ENCODE measurements at places on chromosomes 5 and 9. TPM values are rescaled to one million over a fixed set of nuclear protein-coding genes. Genes with fewer than 3 reads are reported as not detected.
A peak's percentile ranks its signal among the peaks of the same experiment; 100 is the strongest.

- no peak for DNase-seq
These were observed 33.8 kb downstream of the CAPSL start for GRCh38 chr5:35904443-35905132.

TXNDC15 gene
- total RNA-seq: 104 TPM

ECM2 gene
- not detected for total RNA-seq

- DNase-seq: no peak
These were observed 40.2 kb upstream of the DTWD2 start for GRCh38 chr5:119028575-119028974.

GRCh38 chr9:5263351-5264218 is 32.4 kb downstream of the INSL4 start:
- DNase-seq: peak; percentile 25

DNA sequence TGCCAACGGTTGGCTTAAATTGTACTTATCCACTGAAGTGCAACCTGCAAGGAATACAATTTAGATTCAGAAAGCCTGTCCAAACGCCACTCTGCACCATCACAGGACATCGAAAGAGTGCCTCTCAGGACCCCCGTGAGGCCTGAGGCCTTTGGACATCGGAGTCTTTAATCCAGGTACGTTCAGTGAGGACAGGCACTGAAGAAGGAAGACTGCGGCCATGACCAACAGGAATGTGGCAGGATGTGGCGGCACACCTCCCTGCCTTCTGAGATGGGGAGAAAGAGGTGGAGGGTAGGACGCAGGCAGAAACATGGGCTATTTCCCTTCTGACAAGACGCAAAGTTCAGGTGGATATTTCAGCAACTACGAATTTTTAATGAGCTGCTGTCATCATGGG is 205.8 kb downstream of the FANCC start:
- no peak for DNase-seq

- DNase-seq: no peak
These were observed 306.4 kb upstream of the PANK3 start for GRCh38 chr5:168885324-168886120.

DNA sequence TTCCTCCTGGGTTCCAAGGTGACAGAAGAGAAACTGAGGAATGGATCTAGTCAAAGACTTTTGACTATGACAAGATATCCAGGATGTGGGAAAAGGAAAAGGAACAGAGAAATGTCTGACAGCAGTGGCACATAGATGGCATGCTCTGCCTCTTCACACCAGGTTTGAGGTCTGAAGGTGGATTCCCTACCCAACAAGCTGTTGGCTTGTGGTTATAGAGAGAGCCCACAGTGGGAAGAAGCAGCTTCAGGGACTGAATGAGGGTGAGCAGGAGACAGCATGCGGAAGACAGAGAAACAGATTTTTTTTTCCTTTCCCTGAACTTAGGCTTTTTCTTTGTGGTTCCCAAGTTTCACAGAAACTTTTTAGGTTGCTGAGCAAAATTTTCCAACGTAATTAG is 20.6 kb downstream of the IFNW1 start:
- no peak for DNase-seq

FBP2 gene
- not detected for total RNA-seq

PTPN3 gene
- 9.2 TPM for total RNA-seq

DNA sequence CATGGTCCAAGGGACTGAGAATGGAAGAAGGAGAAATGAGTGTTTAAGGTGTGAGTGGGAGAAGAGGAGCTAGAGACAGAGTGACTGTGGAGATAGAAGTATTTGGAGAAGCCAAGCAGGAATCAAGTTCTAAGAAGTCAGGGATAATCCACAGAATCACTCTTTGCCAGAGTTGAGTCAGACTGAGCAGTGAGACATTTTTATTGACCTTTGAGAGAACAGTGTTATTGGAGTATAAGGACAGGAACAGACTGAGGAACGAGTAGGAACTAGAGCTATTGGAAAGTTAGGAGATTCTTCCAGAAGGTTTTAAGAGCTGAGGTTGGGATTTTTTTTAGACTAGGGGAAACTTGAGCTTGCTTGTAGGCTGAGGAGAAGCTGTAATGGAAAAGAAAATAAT is 37.2 kb downstream of the RCL1 start:
- DNase-seq: no peak

DNA sequence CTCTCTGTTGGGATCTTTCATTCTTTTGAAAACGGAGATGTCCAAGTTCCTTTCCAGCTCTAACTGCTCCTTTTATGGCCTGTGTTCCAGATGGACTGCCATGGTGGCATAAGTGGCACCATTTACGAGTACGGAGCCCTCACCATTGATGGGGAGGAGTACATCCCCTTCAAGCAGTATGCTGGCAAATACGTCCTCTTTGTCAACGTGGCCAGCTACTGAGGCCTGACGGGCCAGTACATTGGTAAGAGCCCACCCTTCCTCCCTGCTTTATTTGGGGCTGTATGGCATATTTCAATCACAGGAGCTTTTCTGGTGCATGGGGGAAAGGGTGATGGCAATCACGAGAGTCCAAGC is 4.8 kb downstream of the GPX3 start:
- DNase-seq: no peak

RAPGEF1 gene
- 27.7 TPM for total RNA-seq

VCAN gene
- total RNA-seq: 0.12 TPM

PCDHB14 gene
- total RNA-seq: 2.7 TPM

GRCh38 chr9:6901180-6901579 is 143.4 kb downstream of the KDM4C start:
- no peak for DNase-seq

DNA sequence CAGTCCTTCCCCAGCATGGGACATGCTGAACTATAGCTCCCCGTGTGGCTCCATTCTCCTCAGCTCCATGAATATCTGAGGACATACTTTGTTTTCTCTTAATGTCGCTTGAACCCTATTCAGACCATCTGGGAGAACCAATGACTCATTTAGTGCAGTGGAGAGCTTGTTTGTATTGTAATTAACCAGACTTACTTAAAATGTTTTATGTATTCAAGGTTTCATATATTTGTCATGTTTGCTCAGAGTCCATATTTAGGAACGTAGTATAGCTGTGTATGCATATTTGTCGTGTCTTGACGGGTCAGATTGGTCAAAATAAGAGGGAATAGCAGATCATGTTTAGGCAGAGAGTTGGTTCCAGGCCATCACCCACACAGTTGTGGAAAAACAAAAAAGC is 150.1 kb upstream of the NTRK2 start:
- DNase-seq: no peak

- no peak for DNase-seq
These were observed 29.8 kb upstream of the SLC6A3 start for GRCh38 chr5:1474866-1475543.

DNA sequence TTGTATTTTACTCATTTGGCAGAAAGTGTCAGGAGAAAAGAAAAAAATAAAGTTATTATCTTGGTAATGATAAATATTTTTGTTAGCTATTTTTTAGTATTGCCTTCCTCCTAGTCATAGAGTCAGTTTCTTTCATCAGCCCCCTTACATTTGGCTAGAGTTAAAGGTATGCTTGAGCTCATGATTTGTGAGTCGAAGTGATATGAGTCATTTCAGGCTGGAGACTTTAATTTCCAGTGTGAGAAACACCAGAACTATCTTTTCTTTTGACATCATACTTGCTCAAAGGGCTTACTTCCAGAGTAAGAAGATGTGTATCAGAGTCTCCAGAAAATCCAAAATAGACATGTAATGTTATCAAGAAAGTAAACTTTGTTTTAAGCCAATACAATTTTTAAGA is 746.7 kb upstream of the TYRP1 start:
- no peak for DNase-seq

MARCHF3 gene
- total RNA-seq: 4.0 TPM

GRCh38 chr9:16175461-16175860 is 622.6 kb downstream of the CCDC171 start:
- DNase-seq: no peak

- DNase-seq: no peak
These were observed 14.1 kb upstream of the LURAP1L start for GRCh38 chr9:12760758-12761157.

DNA sequence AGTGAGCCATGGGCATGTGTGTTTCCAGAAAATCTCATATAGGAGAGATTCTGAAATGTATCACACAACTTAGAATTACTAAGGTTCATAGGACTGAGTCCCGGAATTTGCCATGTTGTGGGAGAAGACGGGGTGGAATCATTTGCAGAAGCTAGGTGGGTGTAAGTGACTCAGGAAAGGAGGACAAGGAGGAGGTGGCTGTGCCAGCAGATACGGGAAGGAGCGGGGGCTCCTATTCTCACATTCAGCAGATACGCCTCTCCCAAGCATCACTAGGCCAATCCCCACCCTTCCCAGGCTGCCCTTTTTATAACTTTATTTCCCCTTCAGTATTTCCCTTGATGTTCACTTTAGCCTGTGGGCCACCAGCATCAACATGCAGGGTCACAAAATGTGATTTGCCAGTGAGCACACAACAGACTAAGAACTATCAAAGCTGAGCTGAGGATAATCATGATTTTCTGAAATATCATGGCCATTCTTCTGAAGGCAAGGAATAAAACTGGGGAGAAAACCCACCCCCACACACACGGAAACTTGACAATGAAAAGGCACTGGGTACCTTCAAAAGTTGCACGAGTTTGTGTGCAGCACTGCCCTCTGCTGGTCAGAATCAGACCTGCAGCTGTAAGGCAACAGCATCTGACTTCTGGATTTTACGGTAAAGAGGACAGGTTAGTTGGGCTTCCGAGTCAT is 133.2 kb downstream of the MTX3 start:
- peak; percentile 61 for DNase-seq

GRCh38 chr5:132951897-132952296 is 11.5 kb downstream of the AFF4 start:
- no peak for DNase-seq

- DNase-seq: no peak
These were observed 124.1 kb downstream of the NXNL2 start for GRCh38 chr9:88659126-88659525.

DNA sequence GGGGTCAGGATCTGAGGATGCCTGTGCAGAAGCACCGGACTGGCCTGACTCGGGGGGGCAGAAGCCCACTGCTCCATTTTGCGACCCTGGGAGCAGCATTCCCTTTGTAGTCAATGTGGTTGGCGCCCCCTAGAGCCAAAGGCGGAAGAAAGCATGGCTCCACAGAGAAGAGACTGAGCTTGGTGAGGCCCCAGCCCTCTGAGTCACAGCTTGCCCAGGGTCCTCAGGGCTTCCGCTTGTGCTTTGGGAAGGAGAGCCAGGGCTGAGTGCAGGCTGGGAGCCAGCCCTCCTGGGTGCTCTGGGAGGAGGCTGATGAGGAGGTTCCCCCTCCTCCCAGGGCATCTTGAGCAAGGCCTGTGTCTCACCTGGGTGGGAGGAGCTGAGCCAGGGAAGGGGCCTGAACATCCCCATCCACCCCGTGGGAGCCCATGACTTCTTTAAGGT is 5.5 kb upstream of the AQP3 start:
- DNase-seq: peak; percentile 38

ORM2 gene
- total RNA-seq: not detected

- no peak for DNase-seq
These were observed 2.6 kb upstream of the RFX3 start for GRCh38 chr9:3528451-3528850.

CDH6 gene
- total RNA-seq: not detected

DNA sequence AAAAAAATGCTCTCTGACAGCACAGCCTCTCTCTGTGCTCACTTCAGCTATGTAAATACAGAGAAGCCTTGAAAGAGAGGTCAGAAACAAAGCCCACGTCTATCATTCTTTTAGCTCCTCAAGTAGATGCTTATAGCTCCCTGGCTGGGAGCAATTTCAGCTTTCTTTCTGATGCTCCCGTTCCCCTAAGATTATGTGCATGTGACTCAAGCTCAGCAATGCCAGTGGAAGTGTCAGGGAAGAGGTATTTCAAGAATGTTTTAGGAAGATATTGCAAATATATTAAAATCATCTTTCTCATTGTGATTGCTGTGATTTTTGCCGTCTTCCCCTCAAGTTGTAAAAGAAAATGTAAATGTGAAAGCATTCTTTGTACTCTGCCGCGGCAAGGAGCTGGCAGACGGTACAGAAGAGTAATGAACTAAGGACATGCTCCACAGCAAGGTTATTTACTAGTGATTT is 1353.7 kb upstream of the ACO1 start:
- DNase-seq: peak; percentile 5

IL5 gene
- not detected for total RNA-seq

All from NCI-H460 (cell line).